Activated gamma-delta T cell treated with Interleukin-2 at 50 U/mL for 16 hours (primary cell): ENCODE measurements at places on chromosomes 4 and X.

- DNase-seq, result no peak
These were observed 81.8 kb downstream of the MID1IP1 start for GRCh38 chrX:38882894-38883626.

- no peak for DNase-seq
These were observed 42.5 kb upstream of the MAP9 start for GRCh38 chr4:155419266-155419665.

- DNase-seq, result no peak
These were observed 7.4 kb downstream of the PLCXD1 start for GRCh38 chrX:288561-288991.

DNA sequence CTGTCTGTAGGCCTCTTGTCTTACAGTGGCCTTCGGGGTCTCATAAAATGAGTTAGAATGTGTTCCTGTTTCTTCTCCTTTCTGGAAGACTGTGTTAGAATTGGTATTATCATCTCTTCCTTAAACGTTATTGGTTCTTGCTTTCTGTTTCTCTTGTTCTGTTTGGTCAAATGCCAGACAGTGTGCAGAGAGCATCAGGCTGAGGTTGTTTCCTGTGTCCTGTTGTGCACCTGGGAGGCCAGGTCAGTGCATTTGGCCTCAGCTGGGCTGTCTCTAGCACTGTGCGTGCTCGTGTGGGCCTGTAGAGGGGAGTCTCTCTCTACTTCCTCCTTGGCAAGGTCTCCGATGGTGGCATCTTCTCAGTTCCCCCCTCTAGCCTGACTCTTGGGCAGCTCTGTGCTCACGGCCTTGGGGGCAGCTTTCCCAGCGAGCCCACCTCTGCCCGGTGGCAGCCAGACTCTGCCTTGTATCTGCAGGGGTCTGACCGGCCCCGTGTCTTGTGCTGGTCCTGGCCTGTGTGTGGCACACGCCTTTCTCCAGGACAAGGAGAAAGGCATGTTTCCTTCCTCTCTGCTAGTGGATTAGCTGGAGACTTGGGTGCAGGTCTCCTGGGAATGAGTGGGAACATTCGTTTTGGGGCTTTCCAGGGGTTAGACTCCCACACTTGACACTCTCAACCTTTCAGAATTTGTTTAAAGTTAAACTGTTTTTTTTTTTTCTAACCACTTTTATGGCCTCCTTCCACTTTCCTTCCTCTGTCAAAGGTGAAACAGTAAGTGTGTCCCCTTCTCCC lies 62.3 kb downstream of the FAM193A start:
- DNase-seq, result no peak

GRCh38 chrX:153488231-153488914 lies 6.4 kb upstream of the BGN start:
- DNase-seq, result no peak

DNA sequence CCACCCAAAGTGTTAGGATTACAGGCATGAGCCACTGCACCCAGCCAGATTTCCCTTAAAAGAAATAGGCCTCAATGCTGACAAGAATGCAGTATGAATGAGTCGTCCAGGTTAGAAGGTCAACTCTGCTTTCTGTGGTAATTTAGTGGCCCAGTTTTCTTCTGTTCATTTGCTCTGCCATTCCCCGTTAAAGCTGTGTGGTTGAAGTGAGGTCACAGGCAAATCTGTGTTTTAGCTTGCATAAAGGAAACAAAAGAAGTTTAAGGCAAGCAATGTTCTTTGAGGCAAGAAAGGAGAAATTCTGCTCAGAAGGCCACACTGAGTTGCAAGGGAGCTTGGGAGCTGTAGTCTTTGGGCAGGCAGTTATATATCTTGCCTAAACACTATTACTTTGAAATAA lies 176.8 kb downstream of the LARP7 start:
- no peak for DNase-seq
